ENCODE measurements at places on chromosomes 12 and 14.

- H3K4me3 ChIP-seq, result no peak overlapping the region
- H3K27me3 ChIP-seq, result peaks cover 9% of the 10 kb centered on the region
- no peak for DNase-seq
- H3K36me3 ChIP-seq, result no peaks in the 10 kb centered on the region
Measured at GRCh38 chr14:100703386-100704220, 23.1 kb upstream of the DLK1 start.

- no peaks in the 10 kb centered on the region for H3K36me3 ChIP-seq
- DNase-seq, result no peak
- H3K27ac ChIP-seq, result no peak overlapping the region
- no peaks in the 10 kb centered on the region for H3K27me3 ChIP-seq
Measured at GRCh38 chr12:27500546-27500945, 23.5 kb upstream of the PPFIBP1 start.

DNA sequence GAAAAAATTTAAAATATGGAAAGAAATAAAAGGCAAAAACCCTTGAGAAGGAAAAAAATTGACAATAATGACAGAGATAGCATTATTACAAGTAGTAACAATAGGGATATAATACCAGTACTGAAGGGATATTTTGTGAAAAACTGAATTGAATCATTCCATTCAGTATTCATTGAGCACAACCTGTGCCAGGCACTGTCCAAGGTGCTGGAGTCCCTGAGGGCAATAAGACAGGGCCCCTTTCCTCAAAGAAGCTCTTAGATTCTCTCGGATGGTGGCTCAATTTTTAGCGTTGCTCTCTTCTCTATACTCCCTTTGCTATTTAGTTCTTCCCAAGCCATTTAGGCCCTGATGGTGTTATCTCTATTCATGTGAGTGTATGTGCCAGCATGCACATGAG, 34.3 kb upstream of the GAS2L3 start:
- peaks cover 13% of the 10 kb centered on the region for H3K27me3 ChIP-seq
- no peak overlapping the region for H3K27ac ChIP-seq
- no peaks in the 10 kb centered on the region for H3K4me1 ChIP-seq
- no peak for DNase-seq

DNA sequence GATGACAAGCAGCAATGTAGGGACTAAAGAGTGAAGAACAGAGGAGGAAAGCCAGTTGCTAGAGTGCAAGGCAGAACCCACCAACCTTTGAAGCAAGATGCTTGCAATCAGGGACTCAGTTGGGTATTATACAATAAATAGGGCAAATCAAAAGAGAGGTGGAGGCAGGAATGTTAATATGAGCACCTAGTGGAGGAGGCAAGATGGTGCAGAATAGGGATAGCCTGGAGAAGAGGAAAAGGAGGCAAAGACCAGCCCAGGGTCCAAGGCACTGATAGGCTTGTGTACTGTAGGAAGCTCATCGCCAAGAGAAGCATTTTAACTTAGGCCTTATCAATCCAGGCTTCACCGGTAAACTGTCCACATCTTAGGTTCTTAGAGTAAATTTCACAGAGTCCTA, 137.2 kb downstream of the ARMH4 start:
- no peaks in the 10 kb centered on the region for H3K27me3 ChIP-seq
- no peak overlapping the region for H3K27ac ChIP-seq
- DNase-seq, result no peak
- no peak overlapping the region for H3K4me3 ChIP-seq
- H3K36me3 ChIP-seq, result no peaks in the 10 kb centered on the region
- no peaks in the 10 kb centered on the region for H3K4me1 ChIP-seq

GRCh38 chr12:28286352-28286751, 96.1 kb downstream of the CCDC91 start:
- no peak overlapping the region for H3K4me3 ChIP-seq
- no peak overlapping the region for H3K27ac ChIP-seq
- H3K27me3 ChIP-seq, result no peaks in the 10 kb centered on the region
- H3K36me3 ChIP-seq, result peaks cover 24% of the 10 kb centered on the region
- no peak for DNase-seq
- no peaks in the 10 kb centered on the region for H3K4me1 ChIP-seq

- no peak overlapping the region for H3K4me3 ChIP-seq
- no peaks in the 10 kb centered on the region for H3K27me3 ChIP-seq
- DNase-seq, result no peak
- H3K4me1 ChIP-seq, result peaks cover 13% of the 10 kb centered on the region
- no peaks in the 10 kb centered on the region for H3K36me3 ChIP-seq
Measured at GRCh38 chr12:20184514-20184913, 183.8 kb upstream of the PDE3A start.

DNA sequence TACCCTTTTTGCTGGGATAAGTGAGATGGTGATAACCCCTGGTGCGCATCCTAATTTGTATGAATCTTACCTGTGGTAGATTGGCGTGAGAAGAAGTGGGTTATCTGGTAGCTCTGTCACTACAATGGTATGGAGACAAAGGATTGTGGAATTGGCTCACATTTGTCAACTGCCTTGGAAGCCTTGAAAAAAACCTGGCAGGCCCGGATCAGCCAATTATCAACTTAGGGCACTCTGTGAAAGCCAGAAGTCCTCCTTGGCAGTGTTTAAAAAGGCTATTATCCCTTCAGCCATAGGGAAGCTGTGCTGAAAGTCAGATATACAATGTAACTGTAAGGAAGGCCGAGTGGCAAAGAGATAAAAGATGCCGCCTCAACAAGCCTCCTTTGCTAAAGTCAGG, 56.5 kb downstream of the WASHC3 start:
- no peak for DNase-seq
- peaks cover 10% of the 10 kb centered on the region for H3K27me3 ChIP-seq
- no peaks in the 10 kb centered on the region for H3K36me3 ChIP-seq

DNA sequence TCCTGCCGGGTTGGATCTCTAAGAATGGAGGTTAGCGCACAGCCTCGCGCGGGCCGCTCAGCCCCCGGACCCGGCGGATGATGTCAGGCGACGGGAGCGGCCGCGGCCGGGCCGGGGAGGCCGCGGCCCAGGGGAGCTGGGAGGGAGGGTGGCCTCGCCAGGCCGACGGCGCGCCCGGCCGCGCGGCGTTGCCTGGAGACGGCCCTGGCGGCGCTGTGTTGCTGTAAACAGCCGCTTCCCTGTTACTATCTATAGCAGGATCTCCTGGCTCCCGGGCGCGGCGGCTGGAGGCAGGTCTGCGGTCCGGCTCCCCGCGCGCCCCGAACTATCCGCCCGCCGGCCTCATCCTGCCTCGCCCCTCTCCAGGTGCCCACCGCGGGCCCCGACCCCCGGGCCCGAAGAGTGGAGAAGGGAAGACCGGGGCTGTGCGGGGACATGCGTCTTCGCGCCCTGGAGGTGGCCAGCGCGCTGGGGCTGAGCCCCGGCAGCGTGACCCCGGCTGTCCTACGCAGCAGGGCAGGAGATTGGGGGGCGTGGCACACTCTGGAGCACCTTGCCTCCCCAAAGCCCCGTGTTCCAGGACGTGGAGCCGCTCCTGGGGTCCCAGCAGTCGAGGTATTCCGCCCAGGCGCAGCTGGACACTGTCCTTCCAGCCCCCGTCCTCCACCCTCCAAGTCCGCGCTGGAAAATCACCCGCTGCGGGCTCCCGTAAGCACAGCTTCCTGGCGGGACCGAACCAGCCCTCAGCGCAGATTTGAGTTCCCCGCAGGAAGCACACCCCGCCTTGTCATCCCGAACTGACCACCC, 1.4 kb upstream of the FOS start:
- peak overlapping the region; percentile 92 for H3K4me3 ChIP-seq
- peaks cover 21% of the 10 kb centered on the region for H3K36me3 ChIP-seq

GRCh38 chr12:19148860-19149259, 19.3 kb downstream of the PLEKHA5 start:
- peaks cover 12% of the 10 kb centered on the region for H3K4me1 ChIP-seq
- H3K27me3 ChIP-seq, result no peaks in the 10 kb centered on the region
- H3K27ac ChIP-seq, result no peak overlapping the region
- no peak overlapping the region for H3K4me3 ChIP-seq
- H3K36me3 ChIP-seq, result peaks cover 34% of the 10 kb centered on the region
- DNase-seq, result no peak

DNA sequence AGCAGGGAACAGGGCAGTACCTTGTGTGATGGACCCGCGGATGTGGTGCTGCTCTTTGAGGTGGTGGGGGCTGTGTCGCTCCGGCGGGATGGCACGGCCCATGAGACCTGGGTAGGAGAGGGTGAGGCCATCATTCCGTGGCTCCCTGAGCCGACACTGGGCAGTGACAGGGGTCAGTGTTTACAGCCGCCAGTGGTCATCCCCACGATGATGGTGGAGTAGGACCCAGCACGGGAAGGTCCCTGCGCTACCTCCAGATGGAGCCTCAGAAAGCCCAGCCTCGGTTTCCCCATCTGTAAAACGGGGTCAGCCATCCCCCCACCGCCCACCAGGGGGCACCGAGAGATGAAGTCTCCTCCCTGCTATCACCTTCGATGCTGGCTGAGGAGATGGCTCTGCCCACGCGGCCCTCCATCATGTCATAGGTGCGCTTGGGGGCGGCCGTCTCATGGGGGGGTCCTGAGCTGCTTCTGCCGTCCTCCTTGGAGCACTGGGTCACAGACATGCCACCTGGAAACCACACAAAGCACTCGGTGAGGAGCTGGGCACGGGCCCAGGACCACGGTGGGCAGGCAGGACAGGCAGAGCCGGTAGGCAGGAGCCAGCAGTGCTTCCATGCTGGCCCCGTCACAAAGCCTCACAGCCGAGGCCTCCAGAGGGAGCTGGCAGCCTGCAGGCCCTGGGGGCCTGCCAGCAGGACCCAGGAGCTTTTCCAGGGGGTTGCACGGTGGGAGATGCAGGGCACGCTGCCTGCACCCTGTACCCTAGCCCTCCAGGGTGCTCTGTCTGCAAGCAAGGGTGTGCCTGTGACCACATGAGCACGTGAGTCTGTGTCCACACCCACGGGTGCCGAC, 53.1 kb downstream of the RFLNA start:
- H3K36me3 ChIP-seq, result peaks cover 36% of the 10 kb centered on the region
- no peak overlapping the region for H3K4me3 ChIP-seq

GRCh38 chr14:60090864-60091519, 731 bp upstream of the PCNX4 start:
- H3K4me1 ChIP-seq, result peaks cover 33% of the 10 kb centered on the region
- no peaks in the 10 kb centered on the region for H3K27me3 ChIP-seq

GRCh38 chr12:20426191-20426590, 57.9 kb downstream of the PDE3A start:
- no peak for DNase-seq
- peaks cover 38% of the 10 kb centered on the region for H3K4me1 ChIP-seq
- H3K27me3 ChIP-seq, result no peaks in the 10 kb centered on the region

- H3K36me3 ChIP-seq, result no peaks in the 10 kb centered on the region
- H3K27me3 ChIP-seq, result peaks cover 28% of the 10 kb centered on the region
- H3K4me1 ChIP-seq, result peaks cover 6% of the 10 kb centered on the region
- H3K27ac ChIP-seq, result no peak overlapping the region
- DNase-seq, result no peak
- no peak overlapping the region for H3K4me3 ChIP-seq
Measured at GRCh38 chr12:1830981-1831963, 10.9 kb downstream of the LRTM2 start.

DNA sequence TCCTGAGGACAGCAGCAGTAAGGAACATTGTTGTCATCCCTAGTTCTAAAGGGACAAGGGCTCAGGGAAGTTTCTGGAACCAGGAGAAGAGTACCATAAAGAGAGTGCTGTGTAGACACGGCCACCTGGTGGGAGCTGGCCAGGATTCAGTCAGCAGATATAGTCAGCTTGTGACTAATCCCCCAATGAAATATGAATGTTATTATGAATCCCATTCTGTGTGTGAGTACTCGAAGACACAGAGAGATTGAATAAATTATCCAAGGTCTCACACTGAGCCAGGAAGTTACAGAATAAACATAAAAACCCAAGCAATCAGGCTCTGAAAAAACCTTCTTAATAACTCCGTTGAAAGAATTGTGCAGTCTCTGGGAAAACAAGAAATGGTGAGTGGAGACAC, 1359.5 kb downstream of the AACS start:
- no peaks in the 10 kb centered on the region for H3K4me1 ChIP-seq
- no peak overlapping the region for H3K27ac ChIP-seq
- H3K4me3 ChIP-seq, result no peak overlapping the region
- no peaks in the 10 kb centered on the region for H3K27me3 ChIP-seq
- no peaks in the 10 kb centered on the region for H3K36me3 ChIP-seq
- DNase-seq, result no peak

DNA sequence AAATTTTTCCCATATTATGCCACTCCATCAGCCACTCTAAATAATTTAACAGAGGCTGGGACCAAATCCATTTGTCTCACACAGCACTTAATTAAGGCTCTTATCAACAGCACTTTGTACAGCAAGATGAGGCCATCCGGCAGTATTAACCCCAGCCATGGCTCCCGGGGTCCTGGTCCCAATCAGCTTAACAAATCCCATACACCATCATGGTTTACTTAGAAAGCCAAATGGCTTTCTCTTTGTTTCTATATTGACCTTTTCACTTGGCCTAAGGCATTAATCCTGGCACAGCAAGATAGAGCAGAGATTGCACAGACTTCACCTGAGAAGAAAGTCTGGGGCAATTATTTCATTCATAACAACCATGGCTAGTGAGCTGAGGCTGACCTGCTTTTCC, 38.6 kb downstream of the SPTSSA start:
- DNase-seq, result no peak
- H3K36me3 ChIP-seq, result no peaks in the 10 kb centered on the region
- no peak overlapping the region for H3K4me3 ChIP-seq
- H3K4me1 ChIP-seq, result no peaks in the 10 kb centered on the region
- no peaks in the 10 kb centered on the region for H3K27me3 ChIP-seq
- H3K27ac ChIP-seq, result no peak overlapping the region

- H3K27me3 ChIP-seq, result no peaks in the 10 kb centered on the region
- H3K27ac ChIP-seq, result no peak overlapping the region
- H3K36me3 ChIP-seq, result no peaks in the 10 kb centered on the region
- H3K4me1 ChIP-seq, result peaks cover 13% of the 10 kb centered on the region
- no peak for DNase-seq
Measured at GRCh38 chr12:22810036-22810435, 185.1 kb downstream of the ETNK1 start.

- no peaks in the 10 kb centered on the region for H3K4me1 ChIP-seq
- H3K27ac ChIP-seq, result no peak overlapping the region
Measured at GRCh38 chr12:83153177-83153576, 466.5 kb downstream of the TMTC2 start.

- peaks cover 29% of the 10 kb centered on the region for H3K27me3 ChIP-seq
- no peak overlapping the region for H3K4me3 ChIP-seq
- no peaks in the 10 kb centered on the region for H3K4me1 ChIP-seq
- no peaks in the 10 kb centered on the region for H3K36me3 ChIP-seq
- H3K27ac ChIP-seq, result no peak overlapping the region
Measured at GRCh38 chr14:54813081-54813480, 89.5 kb downstream of the GCH1 start.

GRCh38 chr12:13154831-13155230, 41.7 kb upstream of the EMP1 start:
- H3K4me3 ChIP-seq, result no peak overlapping the region
- peaks cover 24% of the 10 kb centered on the region for H3K4me1 ChIP-seq
- no peaks in the 10 kb centered on the region for H3K27me3 ChIP-seq
- DNase-seq, result no peak
- H3K36me3 ChIP-seq, result no peaks in the 10 kb centered on the region

DNA sequence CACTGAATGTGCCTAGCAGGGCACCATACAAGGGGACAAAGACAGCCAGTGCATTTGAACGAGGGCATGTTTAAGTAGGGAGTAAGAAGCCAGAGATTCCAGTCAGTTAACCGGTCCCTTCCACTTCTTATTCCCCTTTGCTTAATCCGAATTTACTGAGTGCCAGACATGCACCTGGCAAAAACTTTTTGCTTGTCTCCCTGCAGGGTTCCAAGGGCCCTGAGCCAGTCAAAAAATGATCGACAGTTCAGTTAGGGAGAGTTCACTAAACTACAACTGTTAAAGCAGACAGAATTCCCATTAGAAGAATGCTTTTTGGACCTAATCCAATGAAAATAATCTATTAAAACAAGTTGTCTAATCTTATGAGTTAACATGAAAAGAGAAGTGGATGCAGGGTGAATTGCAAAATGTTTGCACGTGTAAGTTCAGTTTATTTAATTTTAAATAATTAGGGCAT, 193.8 kb downstream of the TMTC2 start:
- peaks cover 18% of the 10 kb centered on the region for H3K4me1 ChIP-seq
- no peak for DNase-seq
- no peaks in the 10 kb centered on the region for H3K27me3 ChIP-seq
- peak overlapping the region; percentile 33 for H3K4me3 ChIP-seq
- no peaks in the 10 kb centered on the region for H3K36me3 ChIP-seq

Measured in osteocyte (in vitro differentiated cells).